ENCODE measurements at places on chromosomes 1 and 21.

DNA sequence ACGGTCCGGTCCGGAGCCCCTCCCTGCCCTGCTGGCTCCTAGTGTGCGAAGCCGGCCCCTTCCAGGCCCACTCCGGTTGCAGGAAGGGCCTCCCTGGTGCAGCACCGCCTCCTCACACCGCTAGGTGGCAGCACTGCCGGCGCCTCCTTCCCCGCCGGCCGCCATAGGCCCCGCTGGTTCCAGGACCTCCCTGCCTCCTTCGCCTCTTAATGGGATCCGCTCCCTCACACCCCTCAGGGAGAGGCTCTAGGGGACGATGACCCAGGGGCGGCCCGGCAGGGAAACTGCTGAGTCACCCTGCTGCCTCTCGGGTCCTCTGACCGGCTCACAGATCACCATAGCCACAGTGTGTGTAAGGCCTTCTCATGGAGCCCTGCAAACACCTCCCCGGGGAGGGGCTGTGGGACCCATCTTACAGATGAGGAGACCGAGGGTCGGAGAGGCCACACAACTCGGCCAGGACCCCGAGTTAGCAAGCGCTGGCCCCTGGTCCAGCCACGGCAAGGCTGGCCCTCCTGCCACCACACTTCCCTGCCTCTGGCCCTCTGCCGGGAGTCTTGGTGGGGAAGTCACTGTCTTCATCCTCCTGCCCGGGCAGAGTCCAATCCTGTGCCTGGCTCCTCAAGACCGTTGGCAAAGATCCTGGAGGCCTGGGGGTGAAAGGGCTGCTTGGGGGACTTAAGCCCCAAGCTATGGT is 1.6 kb upstream of the AJAP1 start:
- peak; percentile 23 for DNase-seq

- no peak for DNase-seq
These were observed 7.3 kb downstream of the RUSC1 start for GRCh38 chr1:155327981-155328380.

DNA sequence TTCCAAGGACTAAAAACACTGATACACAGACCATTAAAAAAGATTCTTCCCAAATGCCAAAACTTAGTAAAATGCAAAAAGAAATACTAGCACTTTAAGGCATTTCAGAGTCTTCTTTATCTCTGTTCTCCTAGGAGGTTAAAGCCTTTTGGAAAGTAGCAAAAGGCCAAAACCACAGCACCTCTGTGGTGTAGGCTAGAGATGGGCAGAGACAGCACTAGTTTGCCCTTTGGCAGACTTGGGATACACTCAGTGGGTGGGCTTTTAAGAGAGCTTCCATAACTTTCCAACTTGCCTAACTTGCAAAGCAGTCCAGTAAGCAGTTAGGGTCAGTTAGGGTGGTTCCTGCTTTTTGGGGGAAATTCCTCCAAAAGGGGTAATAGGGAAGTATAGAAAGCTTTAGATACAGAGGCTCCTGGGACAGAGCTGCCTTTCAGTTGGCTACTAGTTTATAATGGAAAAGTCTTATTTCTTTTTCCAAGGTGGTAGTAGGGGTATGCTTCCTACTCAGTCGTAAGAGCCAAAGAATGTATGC is 17.9 kb upstream of the PTCH2 start:
- no peak for DNase-seq

DNA sequence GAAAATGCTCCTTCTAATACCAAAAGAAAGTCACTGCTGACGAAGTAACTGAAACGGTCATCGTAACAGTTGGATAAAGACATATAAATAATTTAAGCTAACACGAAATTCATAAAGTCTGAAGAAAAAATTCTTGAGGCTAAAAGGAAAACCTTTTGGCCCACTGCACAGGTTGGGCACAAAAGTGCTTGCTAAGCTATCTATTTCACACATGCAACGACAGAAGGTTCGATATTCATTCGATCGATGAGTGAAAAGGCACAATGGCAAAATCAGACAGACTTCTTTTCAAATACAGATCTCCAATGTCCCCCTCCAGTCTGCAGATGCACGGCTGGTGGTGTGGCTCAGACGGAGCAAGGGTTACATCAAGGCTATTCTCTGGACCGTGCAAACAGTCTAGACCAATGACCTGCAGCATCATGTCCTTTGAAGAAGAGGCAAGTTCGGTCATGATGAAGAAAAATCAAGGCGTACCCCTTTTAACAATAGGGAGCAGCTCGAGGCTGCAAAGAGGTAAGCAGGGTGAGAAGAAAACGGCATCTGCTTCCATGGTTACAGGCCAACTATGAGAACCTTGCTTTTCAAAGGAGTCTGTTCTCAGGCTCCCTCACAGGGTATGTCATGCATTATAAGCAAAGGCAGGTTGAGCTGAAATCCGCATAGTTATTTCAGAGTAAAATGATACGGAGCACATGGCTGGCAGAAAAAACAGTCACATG is 579.6 kb downstream of the USP25 start:
- no peak for DNase-seq

DNA sequence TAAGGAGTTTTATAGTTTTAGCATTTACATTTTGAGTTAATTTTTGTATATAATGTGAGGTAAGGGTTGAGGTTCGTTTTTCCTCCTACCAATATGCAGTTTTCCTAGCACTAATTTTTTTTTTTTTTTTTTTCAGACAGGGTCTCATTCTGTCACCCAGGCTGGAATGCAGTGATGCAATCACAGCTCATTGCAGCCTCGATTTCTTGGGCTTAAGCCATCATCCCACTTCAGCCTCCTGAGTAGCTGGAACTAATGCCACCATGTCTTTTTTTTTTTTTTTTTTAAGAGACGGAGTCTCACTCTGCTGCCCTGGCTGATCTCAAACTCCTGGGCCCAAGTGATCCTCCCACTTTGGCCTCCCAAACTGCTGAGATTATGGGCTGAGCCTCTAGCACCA is 2.5 kb upstream of the UBASH3A start:
- DNase-seq: no peak

GRCh38 chr1:245621589-245621988 is 466.8 kb downstream of the KIF26B start:
- DNase-seq: no peak

GRCh38 chr1:53551428-53551995 is 92.3 kb downstream of the DMRTB1 start:
- DNase-seq: no peak

DNA sequence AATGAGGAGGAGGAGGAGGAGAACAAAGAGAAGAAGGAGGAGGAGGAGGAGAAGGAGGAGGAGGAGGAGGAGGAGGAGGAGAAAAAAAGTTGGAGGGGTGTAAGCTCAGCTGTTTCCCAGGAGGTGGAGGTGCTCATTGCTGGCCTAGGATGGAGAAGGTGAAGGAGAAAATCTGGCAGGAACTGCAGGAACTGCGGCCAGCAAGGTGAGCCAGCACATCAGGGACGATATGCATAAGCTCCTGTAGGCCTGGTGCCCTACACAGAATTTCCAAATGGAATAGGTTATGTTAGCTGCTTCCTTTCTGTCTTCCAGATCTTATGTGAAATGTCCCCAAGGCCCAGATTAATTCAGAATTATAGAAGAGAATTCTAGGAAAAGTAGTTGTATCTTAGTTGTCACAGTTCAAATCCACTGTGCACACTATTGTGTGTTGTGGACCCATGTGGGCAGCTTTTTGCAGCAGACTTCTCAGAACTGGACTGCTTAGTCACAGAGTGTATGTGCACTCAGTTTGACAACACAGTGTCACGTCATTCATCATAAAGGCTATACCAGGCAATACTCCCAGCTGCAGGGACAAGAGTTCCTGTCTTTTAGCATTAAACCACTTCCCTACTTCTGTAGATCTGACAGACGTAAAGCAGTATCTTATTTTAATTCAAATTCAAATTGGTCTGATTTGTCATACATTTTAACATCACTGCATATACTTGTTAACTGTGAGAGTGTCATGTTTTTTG is 303.7 kb downstream of the HLX start:
- DNase-seq: no peak

DNA sequence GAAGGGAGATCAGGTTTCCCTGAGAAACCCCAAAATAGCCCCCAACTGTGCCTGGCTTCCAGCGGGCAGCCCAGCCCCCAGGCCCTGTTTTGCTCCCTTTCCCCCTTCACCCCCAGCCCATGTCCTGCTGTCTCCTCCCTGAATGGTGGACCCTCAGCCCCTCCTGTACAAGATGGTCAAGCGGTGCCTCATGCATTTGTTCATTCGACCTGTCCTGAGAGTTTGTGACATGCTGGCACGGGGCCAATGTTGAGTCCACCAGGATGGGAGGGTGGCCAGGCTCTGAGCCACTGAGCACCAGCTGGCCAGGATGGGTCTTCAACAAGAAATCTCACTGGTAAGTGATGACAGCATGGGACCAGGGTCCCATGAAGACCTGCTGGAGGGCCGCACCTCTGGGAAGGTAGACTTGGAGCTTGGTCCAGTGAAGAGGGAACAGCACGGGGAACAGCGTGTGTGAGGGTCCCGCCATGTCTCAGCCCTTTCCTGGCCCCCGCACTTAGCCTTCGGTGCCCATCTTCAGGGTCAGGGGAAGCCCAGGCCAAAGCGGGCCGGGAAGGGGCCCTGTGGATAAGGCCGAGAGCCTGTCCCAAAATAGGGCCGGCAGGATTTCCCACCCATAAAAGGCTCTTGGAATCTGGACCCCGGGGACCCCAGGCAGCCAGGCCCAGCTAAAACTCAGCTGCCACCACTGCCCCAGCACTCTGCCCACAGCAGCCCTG is at the start of gene CALML6:
Gene CALML6, plus strand, starts transcription at position 290 of the 722 bp plus-strand sequence. Its CDS starts 21 bp downstream, at position 311.
- no peak for DNase-seq

DNA sequence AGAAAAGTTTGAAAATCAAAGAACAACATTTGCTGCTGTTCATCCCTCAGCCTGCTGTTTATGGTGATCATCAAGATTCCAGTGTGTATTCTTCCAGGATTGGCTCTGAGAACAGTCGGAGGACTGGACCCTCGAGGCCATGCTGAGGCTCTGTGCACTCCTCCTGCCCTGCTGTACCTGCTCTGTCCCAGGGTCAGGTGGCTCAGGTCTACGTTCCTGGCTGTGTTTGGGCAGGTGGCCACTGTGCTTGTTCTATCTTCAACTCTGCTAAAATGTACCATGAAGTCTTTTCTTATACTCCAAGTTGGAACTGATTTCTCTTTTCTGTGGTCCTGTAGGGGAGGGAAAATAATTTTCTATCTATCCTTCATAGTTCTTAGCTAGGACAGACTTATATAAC is 175.9 kb downstream of the RWDD3 start:
- no peak for DNase-seq

- DNase-seq: no peak
These were observed 466 bp downstream of the VPS26C start for GRCh38 chr21:37266515-37267221.

GRCh38 chr1:176058686-176059085 is 148.4 kb downstream of the COP1 start:
- DNase-seq: no peak

- no peak for DNase-seq
These were observed 15.5 kb upstream of the CELA3B start for GRCh38 chr1:21961337-21961736.

DNA sequence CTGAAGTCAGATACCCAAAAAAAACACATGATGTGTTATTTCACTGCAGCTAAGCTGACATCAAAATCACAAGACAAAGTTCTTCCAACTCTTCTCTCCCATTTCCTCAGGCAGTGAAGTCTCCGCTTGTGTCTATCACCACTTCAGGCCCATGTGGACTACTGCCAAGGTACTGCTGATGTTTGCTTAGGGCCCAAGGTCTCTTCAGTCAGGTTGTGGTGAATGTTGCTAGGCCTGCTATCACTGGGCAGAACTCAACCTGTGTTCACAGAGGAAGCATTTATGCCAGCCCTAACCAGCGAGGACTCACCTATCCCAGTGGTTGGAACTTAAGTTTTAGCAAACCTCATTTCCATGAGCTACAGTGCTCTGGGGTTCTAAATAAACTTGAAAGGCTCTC is 156.5 kb upstream of the BRINP3 start:
- DNase-seq: no peak

DNA sequence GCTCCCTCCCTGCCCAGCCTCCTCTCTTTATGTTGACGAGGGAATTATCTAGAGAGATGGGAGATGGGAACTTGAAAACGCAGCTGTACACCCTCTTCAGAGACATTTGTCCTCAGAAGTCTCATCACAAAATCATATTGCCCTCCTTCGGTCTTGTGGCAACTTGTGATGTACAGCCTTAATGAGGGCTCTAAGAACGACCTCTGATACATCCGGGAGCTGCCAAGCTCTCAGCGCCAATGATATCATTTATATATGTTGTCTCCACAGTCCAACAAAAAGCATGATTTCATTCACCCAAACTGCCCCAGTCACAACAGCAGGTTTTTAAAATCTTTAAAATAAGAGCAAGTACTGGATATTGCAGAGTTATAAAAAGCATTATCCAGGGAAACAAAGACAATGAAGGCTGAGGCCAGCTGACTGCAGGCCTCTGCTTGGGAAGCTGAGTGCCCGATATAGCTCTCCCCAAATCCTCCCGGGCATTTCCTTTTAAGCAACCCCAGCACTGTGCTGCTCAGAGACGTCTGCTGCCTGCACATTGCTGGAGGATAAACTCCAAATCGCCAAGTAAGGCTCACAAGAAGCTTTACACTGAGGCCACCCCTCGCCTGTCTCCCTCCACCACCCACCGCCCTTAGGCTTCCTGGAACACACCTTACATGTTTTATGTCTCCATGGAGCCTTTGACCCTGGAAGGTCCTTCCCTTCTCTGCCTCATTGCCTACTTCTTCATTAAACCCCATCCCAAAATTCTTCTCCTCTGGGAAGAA is 236.1 kb downstream of the C1orf94 start:
- DNase-seq: no peak

GRCh38 chr1:92708368-92708950 is 76.4 kb downstream of the EVI5 start:
- DNase-seq: no peak

DNA sequence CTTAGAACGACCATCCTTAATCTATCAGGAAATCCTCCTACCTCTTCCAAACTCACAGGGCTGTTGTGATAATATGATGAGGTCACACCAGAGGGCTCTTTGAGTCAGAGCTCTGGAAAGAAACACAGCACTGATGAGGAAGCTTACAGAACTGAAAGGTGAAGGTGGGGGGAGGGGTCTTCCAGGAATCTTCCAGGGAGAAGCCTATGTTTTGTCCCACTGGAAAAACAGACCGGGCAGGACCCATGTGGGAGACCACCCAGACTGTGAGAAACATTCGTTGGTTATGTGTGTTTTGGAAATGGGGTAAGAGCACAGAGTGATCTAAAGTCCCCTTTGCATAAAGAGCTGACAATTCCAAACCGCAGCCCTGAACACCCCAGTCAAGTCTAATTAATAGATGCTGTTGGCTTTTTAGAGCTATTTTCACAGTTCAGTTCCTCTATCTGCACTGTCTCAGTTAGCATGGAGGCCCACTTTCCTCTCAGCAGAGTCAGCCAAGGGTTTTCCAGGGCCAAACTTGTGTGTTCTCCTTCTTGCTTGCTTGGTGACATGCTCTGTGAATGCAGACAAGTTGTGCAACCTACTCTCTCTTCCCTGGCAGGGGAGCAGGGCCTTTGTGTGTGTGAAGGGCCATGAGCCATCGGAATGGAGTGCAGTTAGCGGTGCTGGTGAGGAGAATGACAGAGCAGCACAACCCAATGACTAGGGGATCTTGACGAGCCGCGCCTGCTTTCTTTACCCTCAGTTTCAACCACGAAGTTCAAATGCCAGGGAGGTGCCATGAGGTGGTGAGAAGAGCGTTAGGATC is 12.3 kb downstream of the PHLDA3 start:
- DNase-seq: no peak

All from T-helper 17 cell (primary cell).